ENCODE measurements at places on chromosomes 1 and 21.

DNA sequence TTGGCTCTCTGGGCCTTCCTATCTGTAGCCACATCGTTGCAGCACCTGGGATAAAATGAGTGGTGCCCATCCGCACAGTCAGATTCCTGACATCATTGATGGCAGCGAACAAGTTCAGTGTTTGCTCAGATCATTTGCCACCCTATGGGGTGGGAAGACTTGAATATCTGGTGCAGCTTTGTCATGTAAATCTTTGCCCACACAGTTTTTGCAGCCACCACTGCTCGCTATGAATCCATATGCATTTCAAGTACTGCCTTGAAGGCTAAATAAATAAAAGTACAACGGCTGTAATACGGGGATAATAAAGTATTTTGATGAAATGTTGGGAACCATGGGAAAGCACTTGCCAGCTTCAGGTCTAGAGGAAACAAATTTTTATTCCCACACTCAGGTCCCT, 56.3 kb upstream of the COA6 start:
- no peak for DNase-seq

GRCh38 chr1:37464443-37464842, 9.9 kb upstream of the ZC3H12A start:
- no peak for DNase-seq

- no peak for DNase-seq
Measured at GRCh38 chr21:37072274-37072987, 440 bp downstream of the PIGP start.

- DNase-seq: no peak
Measured at GRCh38 chr1:170461291-170461747, 70.6 kb upstream of the GORAB start.

DNA sequence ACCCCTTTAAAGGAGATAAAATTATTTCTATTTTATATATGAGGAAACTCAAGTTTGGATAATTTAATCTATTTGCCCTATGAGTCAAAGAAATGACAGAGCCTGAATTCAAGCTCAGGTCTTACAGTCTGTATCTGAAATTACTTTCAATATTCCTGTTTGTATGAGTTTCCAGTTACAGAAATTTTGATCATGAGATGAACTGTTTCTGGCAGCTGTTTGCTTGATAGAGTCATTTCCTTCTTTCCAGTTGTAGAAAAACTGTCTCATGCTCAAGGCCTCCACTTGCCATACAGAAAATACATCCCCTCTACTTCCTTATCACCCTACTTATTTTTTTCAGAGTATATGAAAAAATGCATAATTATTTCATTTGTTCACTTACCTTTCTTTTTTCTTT, 87.6 kb downstream of the PTPRC start:
- DNase-seq: no peak

GRCh38 chr1:12384836-12385456, 155.1 kb downstream of the VPS13D start:
- DNase-seq: no peak

DNA sequence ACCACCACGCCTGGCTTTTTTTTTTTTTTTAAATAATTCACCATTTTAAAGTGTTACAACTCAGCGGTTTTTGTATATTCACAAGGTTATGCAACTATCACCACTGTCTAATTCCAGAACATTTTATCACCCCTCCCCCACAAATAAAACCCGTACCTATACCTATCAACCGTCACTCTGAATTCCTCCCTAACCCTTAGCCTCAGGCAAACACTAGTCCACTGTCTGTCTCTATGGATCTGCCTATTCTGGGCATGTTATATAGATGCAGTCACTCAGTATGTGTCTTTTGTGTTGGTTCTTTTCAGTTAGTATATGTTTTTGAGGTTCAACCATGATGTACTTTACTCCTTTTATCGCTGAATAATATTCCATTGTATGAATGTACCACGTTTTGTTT, 19.3 kb upstream of the GRHL3 start:
- DNase-seq: no peak

DNA sequence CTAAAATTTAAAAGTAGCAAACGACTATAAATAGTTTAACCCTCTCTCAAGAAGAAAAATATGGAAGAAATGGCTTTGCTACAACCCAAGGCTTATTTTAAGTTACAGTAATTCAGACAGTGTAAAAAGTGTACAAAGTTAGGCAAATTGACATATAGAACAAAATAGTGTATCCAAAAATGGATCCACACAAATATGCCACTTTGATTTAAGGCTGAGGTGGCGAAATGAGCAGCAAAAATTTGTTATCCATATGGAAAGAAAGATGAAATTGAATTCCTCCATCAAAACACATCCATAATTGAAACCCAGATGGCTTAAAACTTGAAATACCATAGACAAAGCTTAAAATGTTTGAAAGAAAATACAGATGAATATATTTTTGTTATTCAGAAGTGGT, 540.8 kb downstream of the BRINP3 start:
- no peak for DNase-seq

- DNase-seq: no peak
Measured at GRCh38 chr1:44424747-44425146, 19.7 kb downstream of the RNF220 start.

- no peak for DNase-seq
Measured at GRCh38 chr1:218495931-218496330, 150.8 kb downstream of the TGFB2 start.

GRCh38 chr1:214503553-214503952, 47.8 kb downstream of the PTPN14 start:
- no peak for DNase-seq

DNA sequence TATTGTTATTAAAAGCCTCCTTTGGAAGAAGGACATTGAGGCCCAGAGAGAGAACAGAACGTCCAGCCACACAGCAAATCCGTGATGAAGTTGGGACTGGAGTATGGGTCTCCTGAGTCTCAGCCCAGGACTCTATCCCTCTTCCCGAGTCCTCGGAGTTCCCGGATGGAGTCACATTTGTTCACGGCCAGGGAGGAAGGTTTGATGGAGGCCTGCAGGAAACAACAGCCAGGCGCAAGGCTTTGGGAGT, 357 bp upstream of the TXLNA start:
- DNase-seq: no peak

DNA sequence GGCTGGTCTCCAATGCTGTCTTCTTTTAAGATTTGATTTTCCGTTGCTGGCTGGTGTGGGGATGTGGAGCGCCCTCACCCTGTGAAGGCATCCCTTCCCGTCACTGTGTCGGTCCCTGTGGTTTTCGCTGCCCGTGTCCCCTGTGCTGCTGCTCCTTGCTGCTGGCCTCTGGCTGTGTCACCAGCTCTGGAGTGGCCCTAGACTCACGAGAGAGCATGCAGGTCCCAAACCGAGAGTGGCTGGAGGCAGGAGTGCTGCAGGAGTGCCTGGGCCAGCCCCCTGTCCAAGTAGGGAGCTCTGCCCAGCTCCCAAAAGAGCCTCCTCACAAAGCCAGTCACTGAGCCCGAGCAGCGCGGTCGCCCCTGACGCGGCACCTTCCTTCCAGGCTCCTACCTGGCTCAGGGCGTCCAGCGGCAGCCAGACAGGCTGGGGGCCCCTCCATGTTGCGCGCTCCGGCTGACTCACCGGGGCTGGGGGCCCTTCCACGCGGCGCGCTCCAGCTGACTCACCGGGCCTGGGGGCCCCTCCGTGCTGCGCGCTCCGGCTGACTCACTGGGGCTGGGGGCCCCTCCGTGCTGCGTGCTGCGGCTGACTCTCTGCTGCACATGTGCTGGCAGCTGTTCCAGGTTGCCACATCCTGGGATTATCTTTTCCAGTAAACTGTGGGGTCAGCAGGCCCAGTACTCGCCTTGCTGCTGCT, 106.7 kb upstream of the COL6A1 start:
- DNase-seq: no peak

GRCh38 chr1:61626816-61627215, 98.1 kb downstream of the TM2D1 start:
- DNase-seq: no peak

GRCh38 chr1:84998642-84999280, 1.8 kb upstream of the MCOLN2 start:
- no peak for DNase-seq

DNA sequence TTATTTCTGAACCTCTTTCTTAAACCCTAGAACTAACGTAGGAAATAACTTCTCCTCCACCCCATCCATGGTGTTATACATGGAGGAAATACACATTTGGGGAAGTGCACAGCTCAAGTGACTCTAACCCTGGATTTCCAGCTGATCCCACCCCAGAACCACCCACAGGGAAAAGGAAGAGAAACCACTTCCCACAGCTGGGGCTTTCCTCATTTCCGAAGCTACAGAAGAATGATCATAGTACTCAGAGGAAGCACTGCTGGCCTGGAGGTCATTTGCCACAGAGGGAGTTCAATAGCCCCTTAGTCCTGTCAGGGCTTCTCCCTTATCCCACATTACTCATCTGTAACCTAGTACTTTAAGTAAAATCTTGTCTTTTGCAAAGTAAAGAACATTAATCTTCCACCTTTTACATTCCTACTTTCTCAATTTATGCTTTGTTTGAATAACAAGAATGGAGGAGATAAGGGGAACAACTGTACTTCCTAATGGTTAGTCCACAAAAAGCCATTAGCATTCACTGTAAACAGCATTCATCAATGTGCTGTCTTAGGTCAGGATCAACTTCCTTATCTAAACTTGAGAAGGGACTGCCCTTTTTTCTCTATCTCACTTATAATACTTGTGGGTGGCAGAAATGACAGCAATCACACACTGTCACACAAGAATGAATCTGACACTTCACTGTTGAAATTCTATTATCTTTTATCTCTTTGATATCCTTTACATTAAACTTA, 63.0 kb upstream of the RGS1 start:
- no peak for DNase-seq

GRCh38 chr1:185601189-185601588, 133.0 kb upstream of the HMCN1 start:
- no peak for DNase-seq

GRCh38 chr21:26042181-26042876, 128.2 kb downstream of the APP start:
- DNase-seq: no peak

DNA sequence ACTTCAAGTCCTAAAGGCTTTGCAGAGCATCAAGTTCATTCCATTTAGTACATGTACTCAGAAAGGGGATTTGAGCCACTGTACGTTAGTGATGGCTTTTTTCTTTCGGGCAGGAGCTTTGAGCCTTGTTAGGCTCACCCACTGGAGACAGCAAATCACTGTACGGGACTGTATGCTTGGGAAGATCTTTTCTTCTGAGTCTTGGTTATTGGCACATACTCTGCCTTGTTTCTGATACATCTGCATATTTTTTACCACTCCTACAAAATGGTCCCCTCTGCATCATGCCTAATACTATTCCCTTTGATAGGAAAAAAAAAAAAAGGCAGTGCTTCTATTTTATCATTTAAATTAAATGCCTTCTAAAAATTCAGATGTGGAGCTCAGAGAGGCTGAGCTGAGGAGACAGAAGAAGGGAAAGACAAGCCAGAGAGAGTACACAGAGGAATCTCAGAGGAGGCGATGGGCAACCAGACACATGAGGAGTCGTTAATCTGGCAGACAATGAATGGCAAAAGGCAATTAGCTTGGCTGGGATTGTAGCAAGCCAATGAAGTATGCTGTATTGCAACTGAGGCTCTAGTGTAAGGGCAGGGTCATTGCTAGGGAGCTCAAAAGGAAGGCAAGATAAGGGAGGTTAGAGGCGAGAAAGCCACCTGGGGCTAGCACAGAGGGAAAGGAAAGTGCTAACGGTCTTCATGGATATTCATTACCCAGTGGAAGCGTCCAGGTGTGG, 39.4 kb downstream of the PHC2 start:
- no peak for DNase-seq

DNA sequence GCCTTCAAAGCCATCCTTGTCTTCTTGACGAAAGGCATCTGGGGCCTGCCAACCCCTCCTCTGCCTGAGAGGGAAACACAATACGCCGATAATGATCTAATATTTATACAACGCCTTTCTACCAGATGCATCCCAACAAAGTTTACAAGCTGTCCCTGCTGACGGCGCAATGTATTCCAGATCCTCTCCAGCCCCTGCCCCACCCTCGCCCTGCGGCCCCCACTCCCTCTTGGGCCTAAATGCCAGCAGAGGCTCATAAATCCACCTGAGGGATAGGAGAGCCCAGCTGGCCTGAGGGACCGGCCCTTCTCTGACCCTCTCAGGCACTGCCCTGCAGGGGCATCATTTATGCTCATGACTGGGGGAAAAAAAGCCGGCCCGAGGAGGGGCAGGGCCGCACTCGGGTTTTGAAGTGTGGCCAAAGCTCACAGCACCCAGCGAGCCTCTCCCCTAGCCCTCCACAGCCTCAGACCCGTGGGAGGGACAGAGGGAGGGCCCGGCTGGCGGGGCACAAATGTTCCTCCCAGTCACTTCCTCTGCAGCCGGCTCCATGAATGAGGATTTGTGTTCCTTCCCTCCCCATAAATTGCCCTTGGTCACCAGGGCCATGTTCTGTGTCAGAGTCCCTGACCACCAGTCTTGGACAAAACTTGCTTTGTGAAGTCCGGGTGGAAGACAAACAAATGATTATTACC, 140.3 kb downstream of the FOXD2 start:
- no peak for DNase-seq

DNA sequence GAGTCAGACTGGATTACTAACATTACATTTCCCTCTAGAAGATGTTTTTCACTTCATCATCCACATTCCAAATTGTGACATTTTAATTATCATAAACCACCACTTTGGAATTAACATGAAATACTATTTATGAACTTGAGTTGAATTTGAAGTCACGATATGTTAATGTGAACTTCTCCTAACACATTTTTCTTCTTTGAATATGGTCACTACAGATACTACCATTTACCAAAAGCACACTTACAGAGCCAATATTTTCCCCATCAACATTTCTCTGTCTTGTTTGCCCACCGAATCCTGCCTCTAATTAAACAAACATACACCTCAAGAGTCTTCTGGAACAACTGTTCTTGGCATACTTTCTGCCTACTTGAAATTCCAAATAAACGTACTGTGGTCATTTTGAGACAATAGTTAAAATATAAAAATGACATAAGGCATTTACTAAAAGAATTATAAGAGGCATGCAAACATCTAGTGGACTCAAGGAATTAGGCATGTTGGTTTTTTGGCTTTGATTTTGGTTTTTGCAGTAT, 177.4 kb downstream of the AKT3 start:
- DNase-seq: no peak

DNA sequence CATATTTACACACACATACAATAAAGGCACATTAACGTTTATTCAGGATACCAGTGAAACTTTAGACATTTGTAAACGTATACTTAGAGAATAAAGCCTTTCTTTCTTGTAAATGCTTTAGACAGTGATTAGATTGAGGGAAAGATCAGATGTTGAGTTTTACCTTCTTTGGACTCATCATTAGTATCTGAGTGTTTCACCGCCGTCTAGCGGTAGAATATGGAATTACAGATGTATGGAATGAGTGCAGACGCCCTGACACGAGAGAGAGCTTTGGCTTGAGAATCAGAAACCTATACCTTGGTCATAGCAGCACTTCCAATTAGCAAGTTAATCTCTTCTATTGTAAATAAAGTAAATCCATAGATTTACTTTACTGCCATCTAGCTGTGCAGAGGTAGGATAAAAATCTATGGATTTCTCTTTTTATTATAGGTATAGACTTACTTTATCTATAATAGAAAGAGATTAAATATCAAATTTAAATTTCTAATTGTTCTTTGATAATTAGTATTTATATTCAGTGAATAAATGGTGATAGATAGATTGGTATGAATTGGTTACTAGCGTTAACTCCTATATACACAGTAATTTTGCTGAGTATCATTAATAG, 12.6 kb downstream of the FLG2 start:
- no peak for DNase-seq

Data from NCI-H1048 (cell line).